ENCODE measurements at places on chromosomes 5 and 9.

DNA sequence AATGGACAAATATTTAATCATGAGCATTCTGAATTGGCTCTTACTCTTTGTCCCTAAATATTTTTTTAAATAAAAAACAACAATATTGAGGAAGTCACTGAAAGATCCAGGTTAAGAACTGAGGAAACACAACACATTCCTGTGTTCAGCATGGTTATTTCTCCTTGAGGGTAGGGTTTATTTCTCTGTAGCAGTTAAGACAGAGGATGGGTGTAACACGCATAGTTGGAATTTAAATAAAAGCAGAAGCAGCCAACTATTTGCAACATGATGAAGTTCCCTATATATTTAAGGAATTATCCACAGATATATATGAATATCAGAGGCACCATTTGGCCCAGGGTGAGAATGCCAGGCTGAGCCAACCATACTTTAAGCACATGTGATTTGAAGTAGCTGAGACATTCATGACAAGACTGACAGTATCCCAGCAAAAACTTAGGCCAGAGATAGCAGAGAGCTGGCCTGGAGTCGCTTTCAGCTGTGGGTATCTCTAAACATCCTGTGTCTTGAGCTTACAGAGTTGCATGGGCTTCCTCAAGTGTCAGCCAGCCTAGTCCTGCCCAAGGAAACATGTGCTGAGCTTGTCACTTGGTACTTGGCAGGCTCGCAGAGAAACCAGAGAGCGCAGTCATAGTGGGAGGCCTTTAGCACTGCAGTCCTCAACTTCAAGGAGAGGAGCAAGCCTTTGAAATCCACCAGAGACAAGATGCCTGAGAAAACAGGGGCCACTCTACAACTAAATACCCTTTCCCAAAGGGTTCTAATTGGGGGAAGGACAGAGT, 43.6 kb downstream of the SEMA5A start:
- DNase-seq: no peak

DNA sequence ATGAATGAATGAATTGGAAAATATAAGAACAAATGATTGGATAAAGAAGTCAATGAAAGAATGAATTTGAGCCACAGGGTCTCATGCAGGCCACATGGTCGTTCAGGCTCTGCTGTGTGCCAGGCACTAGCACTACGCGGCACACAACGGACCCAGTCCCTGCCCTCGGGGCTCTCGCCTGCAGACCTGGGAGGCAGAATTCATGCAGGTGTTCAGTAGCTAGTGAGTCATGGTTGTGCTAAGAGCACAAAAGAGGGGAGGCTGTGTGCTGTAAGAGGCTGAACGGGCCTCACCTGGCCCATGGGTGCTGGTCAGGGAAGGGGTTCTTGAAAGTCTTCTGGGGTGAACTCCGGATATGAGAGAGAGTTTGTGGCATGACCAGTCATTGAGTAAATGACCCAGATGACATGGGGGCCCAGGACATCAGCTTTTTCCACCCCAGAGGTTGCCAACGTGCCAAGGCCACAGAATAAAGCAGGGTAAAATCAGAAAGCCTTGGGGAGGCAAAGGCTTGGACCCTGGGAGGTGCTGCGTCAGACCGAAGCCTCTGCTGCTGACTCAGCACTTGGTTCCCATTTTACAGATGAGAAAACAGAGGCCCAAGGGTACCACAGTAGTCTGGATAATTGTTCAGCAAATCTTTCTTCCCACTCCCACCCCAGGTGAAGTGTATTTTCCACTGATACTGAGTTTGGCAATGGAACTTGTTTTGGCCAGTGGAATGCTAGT, 264.3 kb upstream of the MVB12B start:
- no peak for DNase-seq

DNA sequence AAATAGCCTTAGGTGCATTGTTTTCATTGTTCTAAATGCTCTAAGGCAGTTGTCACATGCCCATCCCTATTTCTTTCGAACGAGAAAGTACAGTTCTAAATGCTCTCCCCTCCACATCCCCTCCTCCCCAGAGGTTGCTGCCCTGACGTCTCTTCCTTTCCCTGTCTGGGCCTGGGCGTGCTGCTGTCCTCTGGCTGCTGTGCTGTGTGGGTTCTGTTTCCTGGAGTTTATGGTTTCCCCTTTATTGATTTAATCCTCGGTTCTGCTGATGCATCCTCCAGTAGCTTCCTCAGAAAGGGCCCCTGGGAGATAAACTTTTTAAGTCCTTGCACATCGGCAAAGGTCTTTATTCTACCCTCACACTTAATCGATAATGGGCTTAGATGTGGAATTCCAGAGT, 48.8 kb downstream of the MVB12B start:
- DNase-seq: no peak

- no peak for DNase-seq
Measured at GRCh38 chr5:130237721-130238120, 333.5 kb downstream of the CHSY3 start.

GRCh38 chr5:136197462-136198142, 4.6 kb upstream of the SMIM32 start:
- no peak for DNase-seq

Data from cortex of kidney (tissue), 1 donor.